Activated T-helper 1 cell treated with anti-CD3 and anti-CD28 coated beads, Interleukin-12 subunit alpha, Interleukin-12 subunit beta, Interleukin-2, Interleukin-4 antibody, amounts not matched to agents 30 ng/mL and 10 ng/mL and 1 ng/mL, durations not matched to agents 14 hours and 24 hours and 36 hours (primary cell): ENCODE measurements at places on chromosomes 1 and 21.
A peak's percentile ranks its signal among the peaks of the same experiment; 100 is the strongest.

DNA sequence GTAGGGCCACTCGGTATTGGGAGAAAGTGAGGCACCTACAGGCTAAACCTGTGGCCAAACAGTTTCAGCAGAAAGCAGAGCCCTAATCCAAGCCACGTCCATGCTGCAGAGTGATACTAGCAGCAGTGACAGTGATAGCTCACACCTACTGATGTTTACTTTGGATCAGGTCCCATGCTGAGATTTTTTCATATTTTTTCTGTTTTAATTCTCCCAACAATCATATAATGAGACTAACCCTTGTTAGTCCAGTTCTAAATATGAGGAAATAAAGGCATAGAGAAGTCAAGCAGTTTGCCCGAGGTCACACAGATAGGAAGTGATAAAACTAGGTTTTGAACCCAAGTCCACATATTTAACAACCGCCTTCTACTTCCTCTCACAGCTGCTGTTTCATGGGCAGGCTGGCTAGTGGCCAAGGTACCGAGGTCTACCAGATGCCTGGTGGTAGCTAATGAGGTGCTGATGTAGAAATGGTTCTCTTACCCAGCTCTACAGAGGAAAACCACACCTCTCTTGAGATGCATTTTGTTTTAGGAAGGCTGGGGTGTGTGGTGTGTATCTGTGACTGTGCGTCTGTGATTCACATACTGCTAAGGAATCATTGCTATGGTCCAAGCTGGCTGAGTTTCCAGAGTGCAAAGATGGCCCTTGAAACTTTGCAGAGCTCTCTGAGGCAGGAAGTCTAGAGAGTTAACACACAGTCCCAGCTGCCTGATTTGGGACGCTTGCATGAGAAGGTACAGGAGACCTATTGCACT is 80.3 kb upstream of the ARTN start:
- no peak for DNase-seq

GRCh38 chr21:45529785-45530422 is 12.3 kb downstream of the SLC19A1 start:
- DNase-seq: no peak

- DNase-seq: no peak
Observed at GRCh38 chr1:109255678-109256077, 6.3 kb downstream of the CELSR2 start.

DNA sequence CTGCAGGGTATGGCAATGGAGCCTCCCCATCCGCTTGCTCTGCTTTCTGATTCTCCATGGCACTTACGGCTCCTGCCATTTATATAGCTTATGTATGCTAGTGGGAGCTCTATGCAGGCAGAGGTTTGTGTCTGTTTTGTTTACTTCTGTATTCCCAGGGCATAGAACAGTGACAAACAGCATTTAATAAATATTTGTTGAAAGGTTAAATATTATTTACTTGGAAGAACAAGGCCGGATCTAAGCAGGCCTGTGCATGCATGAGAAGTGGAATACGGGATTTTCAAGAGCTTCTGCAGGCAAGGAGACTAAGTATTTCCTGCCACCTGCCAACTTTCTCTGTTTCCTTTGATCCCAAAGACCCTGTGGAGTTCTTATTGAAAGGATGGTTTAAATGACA is 90.7 kb downstream of the XCL2 start:
- DNase-seq: no peak

DNA sequence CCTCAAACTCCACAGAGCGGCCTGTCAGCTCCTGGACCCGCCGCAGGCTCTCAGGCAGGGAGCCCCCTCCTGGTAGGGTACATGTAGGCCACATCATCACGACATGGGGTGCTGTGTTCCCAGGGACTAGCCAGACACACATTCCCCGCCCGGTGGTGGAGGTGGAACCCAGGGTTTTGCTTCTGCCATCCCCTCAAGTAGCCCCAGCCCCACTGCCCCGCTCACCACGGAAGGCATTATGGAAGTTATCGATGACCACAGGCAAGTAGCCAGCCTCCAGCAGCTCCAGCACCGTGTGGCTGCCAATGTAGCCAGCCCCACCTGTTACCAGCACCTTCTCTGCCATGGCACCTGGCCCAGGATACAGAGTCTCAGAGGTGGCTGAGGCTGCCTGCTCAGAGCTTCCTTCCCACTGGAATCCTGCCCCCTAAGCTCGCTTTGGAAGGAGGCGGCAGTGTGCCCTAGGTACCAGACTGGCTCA is 1.9 kb downstream of the GALE start:
- DNase-seq: no peak

GRCh38 chr1:184152434-184152898 is 100.9 kb downstream of the TSEN15 start:
- no peak for DNase-seq

- DNase-seq: no peak
Observed at GRCh38 chr1:179770887-179771502, 27.9 kb downstream of the FAM163A start.

- DNase-seq: no peak
Observed at GRCh38 chr1:40607921-40608320, 57.6 kb downstream of the RIMS3 start.

GRCh38 chr1:61259379-61260148 is 177.2 kb downstream of the NFIA start:
- DNase-seq: no peak

DNA sequence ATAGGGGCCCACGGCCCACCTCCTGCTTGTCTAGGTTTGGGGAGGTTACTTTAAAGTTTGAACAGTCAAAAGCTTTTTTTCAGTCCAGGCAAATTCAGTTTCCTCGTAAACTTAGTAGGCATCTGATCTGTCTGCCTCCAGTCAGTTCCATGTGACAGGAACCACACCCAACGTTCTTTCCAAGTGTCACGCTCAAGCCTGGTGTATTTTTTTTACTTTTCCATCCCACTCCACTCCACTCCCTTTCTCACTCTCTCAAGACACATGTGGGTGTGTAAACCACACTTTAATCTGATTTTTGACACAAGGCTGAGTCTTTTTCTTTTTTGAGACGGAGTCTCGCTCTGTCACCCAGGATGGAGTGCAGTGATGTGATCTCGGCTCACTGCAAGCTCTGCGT is 60.3 kb upstream of the GPR153 start:
- no peak for DNase-seq

- DNase-seq: no peak
Observed at GRCh38 chr1:167922023-167922422, 8.1 kb upstream of the ADCY10 start.

GRCh38 chr1:241642593-241642944 is 2.4 kb upstream of the CHML start:
- no peak for DNase-seq

GRCh38 chr1:33297911-33298622 is 22.8 kb downstream of the A3GALT2 start:
- DNase-seq: no peak

DNA sequence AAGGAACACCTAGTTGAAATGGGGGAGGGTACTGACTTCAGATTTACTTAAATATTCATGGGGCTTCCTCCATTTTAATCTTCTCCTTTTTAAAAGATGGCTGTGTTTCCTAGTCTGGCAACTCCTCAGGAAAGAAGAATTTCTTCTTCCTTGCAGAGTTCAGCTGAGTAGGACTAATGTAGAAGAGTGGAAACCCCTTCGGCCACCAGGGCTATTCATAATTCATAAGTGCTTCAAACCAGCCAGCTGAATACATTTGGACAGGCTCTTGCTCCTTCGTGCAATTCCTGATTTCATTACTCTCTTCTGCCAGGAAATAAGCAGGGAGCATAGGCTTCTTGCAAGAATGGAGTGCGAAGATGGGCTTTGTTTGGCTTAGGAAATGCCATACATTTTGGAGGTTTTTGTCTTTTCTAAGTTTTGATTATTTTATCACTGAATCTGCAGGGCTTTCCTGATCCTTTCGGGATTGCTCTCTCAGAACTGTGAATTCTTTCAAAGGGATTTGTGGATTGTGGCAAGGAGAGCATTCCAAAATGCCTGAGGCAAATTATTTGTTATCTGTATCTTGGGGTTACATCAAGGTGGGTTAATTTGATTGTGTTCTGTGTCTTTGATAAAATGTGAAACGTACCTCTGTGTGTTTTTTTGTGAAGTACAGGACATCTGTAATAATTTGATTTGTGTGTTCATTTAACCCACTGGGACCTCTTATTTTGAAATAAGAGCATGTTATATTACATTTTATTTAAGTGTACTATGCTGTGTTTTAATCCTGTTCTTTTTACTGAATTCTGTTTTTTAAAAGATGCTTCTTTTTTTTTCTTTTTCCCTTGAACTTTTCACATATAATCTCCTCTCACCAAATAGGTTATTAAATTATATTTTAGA is 179.4 kb upstream of the SGIP1 start:
- DNase-seq: no peak

- no peak for DNase-seq
Observed at GRCh38 chr1:75539230-75540116, 71.4 kb downstream of the SLC44A5 start.

DNA sequence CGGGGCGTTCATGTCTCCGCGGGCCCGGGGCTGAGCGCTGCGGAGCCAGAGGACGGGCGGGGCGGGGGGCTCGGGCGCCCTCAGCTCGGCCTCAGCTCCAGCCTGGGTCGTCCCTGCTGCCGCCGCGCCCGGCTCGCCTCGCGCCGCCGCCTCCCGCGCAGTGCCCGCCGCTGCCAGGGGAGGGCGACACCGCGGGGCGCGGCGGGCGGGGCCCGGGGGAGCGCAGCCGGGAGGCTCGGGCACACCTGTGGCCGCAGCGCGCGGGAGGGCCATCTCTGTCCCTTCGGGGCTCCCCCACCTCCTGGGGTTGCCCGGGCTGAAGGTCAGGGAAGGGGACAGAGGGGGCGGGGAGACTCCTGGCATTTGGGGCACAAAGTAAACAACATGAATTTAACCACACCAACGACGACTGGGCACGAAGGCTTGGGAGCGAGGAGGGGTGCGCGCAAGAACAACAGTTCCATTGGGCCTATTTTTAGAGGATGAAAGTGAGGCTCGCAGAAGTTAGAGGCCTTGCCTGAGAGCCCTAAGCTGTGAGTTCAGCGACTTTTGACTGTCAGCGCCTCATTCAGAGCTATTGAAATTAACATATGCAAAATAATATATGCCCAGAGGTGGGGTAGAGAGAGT is at the start of gene FAM131C:
Gene FAM131C (minus strand): TSS at position 162 of the 630 bp plus-strand sequence. CDS start 209 bp downstream, outside the sequence.
- DNase-seq: peak; percentile 22

- no peak for DNase-seq
Observed at GRCh38 chr1:162298266-162298665, 78.4 kb downstream of the SPATA46 start.

- peak; percentile 22 for DNase-seq
Observed at GRCh38 chr1:8015036-8015808, 10.9 kb downstream of the ERRFI1 start.

GRCh38 chr1:109895720-109896504 is 14.7 kb upstream of the CSF1 start:
- peak; percentile 30 for DNase-seq

- no peak for DNase-seq
Observed at GRCh38 chr1:220810963-220811362, 24.2 kb downstream of the MTARC1 start.

DNA sequence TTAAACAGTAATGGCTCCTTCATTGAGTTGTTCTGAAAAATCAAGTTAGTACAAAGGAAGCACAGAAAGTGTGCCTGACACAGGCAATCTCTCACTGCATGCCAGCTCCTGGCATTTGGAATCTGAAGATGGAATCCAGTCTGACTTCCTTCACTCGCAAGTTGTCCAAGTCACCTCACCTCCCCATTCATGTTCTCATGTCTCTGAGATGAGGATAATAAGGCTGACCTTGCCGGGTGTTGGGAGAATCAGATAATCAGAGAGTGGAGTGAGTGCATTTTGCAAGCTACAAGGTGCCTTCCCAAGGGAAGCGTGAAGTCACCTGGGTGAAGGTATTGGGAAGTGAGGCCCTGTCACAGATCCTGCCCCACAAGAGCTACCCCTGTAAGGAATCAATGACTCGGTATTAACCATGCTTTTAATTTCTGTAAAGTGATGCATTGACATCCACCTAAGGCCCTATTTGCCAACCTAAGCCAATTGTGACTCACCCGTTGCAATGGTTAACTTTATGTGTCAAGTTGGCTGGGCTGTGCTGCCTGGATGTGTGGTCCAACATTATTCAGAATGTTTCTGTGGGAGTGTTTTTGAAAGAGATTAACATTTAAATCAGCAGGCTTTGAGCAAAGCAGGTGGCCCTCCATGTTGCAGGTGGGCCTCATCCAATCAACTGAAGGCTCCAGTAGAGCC is 62.5 kb upstream of the TARBP1 start:
- no peak for DNase-seq

DNA sequence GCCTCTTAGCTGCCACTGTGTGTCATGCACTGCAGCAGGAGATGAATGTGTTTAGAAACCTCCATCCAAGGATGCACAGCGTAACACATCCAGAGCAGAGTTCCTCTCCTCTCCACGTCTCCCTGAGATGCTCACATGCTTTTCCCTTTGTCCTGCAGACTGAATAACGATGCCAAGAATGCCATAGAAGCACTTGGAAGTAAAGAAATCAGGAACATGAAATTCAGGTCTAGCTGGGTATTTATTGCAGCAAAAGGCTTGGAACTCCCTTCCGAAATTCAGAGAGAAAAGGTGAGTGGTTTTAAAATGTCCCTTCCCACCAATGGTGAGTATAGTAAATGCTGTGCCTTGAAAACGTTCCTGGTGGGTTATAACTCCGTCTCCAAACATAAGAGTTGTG is 13.4 kb upstream of the MX2 start:
- no peak for DNase-seq

GRCh38 chr1:82086739-82087138 is 286.0 kb downstream of the ADGRL2 start:
- no peak for DNase-seq

GRCh38 chr1:89633248-89633799 is 404 bp downstream of the LRRC8C start:
- DNase-seq: peak; percentile 61

DNA sequence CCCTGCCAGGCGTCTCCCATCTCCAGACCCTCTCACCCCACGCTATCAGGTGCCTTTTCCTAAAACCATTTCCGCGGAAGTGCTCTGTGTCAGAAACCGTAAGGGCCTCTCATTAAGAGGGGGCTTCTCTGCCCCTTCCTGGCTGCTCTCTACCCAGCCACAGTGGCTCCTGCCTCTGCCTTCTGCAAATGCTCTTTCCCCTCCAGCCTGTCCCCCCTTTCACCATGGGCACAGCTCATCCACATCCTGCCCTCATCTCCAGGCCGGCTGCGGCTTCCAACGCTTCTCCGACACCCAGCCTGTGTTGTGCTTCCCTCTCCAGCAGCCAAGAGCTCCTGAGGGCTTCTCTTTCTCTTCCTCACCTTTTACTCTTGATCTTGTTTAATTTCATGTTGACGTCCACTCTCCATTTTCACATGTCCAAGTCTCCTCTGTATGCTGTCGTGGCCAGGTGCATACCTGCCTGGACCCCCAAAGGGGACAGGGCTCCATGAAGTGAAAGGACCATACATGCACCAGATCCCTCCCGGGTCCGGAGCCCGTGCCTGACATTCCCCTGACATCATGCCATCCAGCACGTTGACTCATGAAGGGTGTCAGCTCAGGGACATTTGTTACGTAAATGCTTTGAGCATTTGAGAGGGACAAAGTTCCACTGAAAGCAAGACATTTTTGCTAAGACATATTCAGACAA is 306.5 kb downstream of the AJAP1 start:
- no peak for DNase-seq
